ENCODE measurements at places on chromosomes 12 and 14.

- no peak for DNase-seq
These were observed 29.6 kb upstream of the KCNK10 start for GRCh38 chr14:88352698-88353097.

- DNase-seq, result no peak
These were observed 42.6 kb downstream of the NELL2 start for GRCh38 chr12:44833561-44833960.

GRCh38 chr12:123614531-123614930, 12.6 kb downstream of the DDX55 start:
- DNase-seq, result no peak

DNA sequence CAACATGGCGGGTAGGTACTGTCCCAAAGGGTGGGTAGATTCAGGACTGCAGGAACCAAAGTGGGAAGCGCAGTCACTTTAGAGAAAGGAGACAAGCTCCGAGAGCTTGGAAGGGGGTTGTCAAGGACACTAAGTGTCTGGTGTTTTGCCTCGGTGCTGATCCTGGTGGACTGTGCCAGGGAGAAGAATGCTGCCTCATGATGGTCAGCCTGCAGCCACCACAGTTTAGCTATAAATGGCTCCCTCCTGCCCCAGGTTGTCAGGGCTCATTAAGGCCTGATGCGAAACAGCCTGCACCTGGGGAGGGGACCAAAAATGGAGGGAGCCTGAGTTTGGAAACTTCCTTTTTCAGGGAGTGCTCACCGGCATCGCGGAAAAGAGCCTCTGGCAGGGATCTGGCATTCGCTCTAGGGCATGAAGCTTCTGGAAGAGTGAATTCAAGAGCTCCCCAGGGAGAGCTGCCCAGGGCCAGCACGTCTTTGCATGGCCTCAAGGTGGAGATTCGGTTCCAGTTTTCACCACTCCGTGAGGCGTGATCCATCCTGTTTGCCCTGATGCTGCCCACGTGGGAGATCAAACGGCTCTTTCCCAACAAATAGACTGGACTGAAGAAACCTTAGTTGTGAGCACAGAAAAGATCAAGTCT, 164.0 kb downstream of the FOXN3 start:
- peak; percentile 23 for DNase-seq

DNA sequence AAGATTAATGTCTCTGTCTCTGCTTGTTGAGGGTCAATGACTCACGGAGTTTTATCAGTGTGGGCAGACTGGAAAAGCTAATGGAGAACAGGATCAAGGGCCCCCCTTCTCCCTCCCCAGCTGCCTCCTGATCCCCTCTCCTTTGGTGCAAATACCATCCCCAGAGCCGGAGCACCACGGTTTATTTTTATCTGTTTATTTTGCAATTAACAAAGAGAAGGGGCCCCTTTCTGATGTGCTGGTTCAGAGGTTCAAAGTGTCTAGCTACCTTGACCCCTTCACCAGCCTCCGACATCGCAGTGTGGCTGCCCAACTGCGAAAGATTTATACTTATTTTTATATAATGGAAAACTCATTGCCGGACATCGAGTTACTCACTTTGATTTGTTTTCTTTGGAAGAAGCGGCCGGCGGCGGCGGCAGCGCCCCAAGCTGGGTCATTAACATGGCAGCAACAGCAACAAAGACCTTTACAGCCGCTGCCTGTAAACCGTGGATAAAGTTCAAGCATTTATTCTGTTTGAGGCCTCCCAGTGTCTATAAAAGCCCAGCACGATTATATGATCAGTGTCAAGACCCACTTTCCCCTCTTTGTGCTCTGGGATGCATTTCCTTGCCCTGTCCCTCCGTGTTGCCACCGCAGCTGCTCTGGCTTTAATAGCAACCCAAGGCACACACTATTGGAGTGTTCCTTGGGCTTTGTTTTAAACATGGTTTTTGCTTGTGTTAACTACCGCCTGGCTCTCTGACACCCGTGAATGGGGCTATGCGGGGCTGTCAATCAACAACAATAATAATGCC, 47.4 kb upstream of the PARP11 start:
- DNase-seq, result no peak

- peak; percentile 67 for DNase-seq
These were observed at the start of gene DENND5B for GRCh38 chr12:31590642-31591379. Gene DENND5B, minus strand, starts transcription at chr12:31591136. Its CDS starts 304 bp downstream, at chr12:31590832.

GRCh38 chr14:90663140-90663539, 153.1 kb downstream of the TTC7B start:
- DNase-seq, result no peak

GRCh38 chr14:105328070-105328677, 13.6 kb downstream of the PACS2 start:
- no peak for DNase-seq

- DNase-seq, result no peak
These were observed 4.6 kb upstream of the ANO4 start for GRCh38 chr12:100789975-100790374.

DNA sequence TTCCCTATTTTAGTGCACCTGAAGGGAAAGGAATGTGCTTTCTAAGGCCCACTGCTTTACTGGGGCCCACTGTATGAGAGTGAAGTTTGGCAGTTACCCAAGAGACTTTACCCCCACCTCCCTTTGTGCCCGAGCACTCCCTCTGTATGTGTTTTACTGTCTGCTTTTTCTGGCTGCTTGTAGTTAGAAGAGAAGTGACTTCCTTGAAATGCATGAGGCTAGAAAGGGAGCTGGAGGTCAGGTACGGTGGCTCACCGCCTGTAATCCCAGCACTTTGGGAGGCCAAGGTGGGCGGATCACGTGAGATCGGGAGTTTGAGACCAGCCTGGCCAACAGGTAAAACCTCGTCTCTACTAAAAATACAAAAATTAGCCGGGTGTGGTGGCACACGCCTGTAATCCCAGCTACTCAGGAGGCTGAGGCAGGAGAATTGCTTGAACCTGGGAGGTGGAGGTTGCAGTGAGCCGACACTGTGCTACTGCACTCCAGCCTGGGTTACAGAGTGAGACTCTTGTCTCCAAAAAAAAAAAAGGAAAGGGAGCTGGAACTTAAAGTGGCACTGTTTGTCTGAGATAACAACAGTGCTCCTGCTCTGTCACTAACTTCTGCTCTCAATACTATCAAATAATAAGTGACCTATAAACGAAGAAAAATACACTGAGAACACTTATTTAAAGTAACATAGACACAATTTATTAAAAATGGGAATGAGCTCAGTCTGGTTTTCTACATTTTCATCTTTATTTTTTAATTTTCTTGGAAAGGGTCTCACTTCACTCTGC, 5.8 kb downstream of the TRIP11 start:
- DNase-seq, result no peak

DNA sequence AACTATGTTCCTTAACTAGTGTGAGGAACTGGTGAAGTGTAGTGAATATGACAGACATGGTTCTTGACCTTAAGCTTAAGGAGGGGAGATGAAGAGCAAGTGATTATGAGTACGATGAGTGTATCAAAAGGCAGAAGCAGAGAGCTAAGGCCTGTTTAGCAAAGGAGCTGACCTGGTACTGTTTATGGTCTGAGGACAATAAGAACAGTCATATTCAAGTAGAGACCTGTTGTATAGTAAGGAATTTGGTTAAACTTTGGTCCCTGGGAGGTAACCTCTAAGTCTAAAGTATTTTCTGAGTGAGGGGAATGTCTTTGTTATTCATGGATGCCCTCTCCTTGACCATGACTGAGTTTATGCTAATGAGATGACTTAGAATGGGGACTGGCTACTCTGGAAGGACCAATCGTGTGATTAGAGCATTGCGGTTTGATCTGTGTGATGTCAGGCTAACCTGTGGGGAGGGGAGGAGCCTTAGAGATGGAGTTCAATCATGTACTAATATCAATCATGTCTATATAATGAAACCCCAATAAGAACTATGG, 389.3 kb downstream of the BMP4 start:
- no peak for DNase-seq

GRCh38 chr12:110741341-110742095, 1.2 kb downstream of the PPP1CC start:
- no peak for DNase-seq

DNA sequence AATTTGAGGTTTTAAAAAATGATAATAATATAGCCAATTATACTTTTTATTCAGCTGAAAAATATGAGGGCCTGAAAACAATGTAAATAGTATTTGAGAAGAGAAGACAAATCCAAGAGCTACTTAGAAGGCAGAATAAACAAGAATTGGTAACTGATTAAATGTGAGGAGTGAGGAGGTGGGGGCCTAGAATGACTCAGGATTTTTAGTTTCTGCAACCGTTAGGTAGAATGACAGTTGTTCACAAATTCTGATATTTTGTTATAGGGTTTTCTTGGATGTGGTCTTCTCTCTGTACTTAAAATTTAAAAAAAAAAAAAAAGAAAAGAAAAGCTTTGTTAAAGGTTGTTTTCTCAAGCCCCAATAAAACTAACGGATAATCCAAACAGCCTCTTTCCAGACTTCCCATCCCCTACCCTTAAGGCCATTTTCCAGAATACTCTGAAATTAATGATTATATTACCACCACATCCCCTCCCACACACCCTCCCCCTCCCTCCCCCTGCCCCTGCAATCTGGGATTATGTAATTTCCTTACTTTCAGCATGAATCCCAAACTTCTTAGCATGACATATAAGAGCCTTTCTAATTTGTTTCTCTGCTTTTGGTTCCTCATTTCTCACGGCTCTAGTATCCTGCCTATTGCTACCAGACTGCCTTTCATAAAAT, 50.4 kb downstream of the LRP6 start:
- no peak for DNase-seq

DNA sequence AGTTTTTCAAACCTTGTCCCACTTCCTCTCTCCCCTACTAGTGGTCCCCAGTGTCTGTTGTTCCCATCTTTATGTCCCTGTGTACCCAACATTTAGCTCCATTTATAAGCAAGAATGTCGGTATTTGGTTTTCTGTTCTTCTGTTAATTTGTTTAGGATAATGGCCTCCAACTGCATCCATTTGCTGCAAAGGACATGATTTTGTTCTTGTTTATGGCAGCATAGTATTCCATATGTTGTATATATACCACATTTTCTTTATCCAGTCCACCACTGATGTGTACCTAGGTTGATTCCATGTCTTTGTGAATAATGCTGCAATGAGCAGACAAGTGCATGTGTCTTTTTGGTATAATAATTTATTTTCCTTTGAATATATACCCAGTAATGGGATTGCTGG, 52.2 kb downstream of the FAM186A start:
- no peak for DNase-seq
